ENCODE measurements at places on chromosomes 2 and 18.

DNA sequence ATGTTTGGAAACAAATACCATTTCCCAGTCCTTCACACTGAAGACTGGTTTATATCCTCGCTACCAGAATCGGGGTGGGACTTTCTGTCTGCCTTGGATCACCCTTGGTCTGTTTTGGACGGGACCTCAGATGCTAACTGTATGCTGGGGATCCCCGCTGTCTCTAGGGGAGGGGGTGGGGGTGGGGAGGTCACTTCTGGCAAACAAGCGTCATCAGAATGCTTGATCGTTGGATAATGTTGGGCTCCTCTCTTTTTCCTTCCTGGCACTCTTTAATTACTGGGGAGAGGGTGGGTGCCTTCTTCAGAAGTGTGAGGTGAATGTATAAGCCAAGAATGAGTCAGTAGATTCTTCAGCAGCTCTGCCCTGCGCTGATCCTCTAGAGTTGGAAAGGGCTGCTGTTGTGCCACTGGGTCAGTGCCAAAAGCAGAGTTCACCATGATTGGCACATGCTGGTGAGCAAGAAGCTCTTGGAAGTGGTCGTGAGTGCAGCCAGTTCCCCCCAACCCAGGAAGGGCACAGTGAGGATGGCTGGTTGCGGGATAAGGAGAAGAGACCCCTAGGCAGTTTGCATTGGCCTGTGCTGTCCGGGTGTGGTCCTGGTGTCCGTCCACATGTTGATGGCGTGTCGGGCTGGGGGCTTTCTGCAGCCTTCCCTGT, 32.2 kb downstream of the DGKD start:
- no peak for DNase-seq

DNA sequence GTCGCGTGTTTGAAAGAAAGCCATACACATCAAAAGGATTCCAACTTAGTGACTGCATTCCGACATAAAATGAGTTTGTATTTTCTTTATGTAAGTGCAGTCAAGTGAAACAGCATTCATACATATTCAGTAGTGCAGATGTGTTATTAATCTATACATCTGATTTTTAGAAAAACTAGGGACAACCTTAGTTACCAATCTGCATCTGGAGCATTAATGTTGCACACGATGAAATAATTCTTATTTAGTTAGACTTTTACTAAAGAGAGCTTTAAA, 1.9 kb downstream of the GORASP2 start:
- DNase-seq, result no peak

- no peak for DNase-seq
These were observed 223.4 kb downstream of the CCDC102B start for GRCh38 chr18:69021211-69021805.

DNA sequence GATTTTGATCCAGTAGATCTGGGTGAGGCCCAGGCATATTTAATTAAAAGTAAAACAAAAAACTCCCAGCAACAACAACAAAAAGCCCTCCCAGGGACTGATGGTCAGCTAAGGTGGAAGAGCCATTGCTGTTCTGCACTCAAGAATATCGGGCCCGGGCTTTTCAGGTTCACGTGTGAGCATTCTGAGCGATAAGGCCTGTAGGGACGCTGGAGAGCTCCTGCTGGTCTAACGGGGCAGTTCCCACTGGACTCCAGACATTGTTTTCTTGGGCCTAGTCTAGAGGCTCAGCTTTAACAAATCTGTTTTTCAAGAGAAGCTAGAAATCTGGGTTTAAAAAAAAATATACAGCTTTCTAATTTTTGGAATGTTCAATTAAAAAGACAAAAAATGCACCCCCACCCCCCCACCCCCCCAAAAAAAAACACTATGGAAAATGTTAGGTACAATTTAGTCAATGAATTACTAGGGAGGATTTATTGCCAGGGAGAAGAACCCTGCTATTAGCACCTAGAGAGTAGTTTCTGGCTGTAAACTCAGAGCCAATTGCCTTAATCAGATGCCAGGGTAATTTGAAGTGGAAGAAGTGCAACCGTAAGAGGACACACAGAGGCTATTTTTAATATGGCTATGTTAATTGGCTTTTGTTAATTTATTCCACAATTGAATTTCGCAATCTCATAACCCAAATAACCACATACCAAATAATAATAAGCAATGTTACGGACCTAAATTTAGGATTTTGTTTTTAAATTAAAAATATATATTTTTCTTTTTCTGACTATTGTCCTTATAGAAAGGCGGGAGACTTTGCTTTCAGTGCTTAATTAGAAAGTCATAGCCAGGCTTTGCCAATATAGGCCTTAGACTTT, 78.9 kb downstream of the MAP4K4 start:
- no peak for DNase-seq

- DNase-seq, result peak; percentile 59
These were observed at the start of gene EDAR for GRCh38 chr2:108988796-108989713. Gene EDAR (minus strand): TSS chr2:108989220. CDS start chr2:108931014, 58,206 bp downstream.

DNA sequence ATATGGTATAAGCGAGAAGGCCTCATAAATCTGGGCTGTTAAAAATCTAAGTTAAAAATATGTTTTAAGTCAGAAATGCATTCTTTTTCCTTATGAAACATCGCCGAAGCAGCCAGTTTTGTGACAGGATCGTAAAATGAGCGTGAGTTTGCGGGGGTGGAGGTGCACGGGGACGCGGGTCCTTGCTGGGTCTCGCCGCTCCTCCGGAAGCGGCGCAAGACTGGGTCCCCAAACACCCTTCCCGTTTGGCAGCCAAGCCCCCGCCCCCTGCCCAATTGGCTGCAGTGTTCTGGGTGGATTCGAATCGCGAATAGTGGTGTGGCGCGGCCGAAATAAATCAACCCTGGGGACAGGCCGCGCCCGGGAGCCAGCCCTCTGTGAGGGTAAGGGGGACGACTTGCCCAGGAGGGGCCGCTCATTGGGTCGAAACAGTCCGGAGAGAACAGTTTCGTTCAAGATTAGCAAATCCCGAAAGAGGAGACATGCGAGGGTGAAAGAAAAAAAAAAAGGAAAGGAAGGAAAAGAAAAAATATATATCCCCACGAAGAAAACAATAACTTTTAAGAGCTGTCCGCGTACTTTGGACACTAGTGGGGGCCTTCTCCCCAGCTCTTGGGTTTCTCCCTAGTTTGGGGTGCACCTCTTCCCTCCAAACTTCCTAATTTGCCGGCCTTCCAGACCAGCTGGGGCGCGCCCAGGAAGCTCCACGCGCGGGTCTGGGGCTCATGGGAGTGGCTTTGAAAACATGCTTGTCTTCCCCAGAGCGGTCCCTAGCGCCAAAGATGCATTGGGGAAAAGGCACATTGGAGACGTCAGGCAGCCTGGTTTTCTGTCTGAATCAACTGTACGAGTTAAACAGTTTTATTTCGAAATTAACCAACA, 3.1 kb upstream of the GATA6 start:
- no peak for DNase-seq
